ENCODE measurements at places on chromosomes 2 and 18.

DNA sequence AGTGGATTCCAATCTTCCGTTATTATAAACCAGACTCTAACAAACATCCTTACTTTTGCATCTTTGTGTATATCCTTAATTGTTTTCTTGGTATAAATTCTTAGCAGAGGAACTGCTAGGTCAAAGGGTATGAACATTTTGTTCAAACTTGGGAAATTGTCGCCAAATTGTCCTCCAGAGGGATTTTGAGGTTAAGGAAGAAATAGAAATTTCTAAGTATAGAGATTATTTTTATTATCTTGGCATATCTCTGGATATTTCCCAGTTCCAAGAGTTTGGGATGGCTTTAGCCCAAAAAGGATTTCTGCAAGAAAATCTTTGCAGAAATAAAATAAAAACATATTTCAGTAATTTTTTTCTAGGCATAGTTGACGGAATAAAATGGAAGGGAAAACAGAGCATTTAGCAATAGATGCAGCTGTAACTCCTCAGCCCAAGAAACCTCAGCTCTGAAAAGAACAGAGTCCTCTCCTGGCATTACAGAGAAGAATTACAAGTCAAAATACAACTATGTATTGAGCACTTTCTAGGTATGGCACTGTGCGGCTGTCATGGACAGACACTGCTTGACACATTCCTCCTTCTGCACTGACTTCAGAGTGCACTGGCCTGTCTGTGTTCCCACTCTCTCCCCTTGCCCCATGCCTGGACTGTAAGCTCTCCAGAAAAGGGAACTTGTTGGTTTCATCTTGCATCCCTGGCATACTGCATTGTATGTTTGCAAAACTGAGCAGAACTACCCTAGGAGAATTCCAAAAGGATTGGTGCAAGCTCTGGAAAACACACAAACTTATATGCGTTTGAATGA lies 117.3 kb upstream of the STON1 start:
- DNase-seq = no peak

DNA sequence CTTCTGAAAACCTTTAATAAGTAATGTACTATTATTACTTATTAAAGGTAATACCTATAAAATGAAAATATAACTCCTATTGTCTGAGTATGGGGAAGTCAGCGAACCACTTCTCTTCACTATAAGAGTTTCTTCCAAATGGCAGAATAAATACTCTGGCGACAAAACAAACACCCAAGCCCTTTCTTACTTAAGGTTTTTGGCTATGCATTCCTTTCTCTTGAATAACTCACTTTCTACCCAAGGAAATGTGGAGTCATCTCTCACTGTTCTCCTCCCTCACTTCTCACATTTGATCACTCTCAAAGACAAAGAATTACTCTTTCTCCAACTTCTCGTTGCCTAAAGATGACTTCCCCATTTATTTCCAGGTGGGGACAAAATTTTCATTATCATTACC lies 816.8 kb upstream of the CRIM1 start:
- no peak for DNase-seq

DNA sequence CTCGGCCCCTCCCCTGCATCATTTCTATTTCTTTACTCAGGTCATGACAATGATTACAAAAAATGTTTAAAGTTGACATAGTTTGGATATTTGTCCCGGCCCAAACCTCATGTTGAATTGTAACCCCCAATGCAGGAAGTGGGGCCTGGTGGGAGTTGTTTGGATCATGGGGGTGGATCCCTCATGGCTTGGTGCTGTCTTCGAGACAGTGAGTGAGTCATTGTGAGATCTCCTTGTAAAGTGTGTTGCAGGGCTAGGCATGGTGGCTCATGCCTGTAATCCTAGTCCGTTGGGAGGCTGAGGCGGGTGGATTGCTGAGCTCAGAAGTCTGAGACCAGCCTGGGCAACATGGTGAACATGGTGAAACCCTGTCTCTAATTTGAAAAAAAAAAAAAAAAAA lies 9.2 kb upstream of the MAP4K4 start:
- DNase-seq = no peak

GRCh38 chr2:208326016-208326415 lies 60.0 kb downstream of the PIKFYVE start:
- no peak for DNase-seq

DNA sequence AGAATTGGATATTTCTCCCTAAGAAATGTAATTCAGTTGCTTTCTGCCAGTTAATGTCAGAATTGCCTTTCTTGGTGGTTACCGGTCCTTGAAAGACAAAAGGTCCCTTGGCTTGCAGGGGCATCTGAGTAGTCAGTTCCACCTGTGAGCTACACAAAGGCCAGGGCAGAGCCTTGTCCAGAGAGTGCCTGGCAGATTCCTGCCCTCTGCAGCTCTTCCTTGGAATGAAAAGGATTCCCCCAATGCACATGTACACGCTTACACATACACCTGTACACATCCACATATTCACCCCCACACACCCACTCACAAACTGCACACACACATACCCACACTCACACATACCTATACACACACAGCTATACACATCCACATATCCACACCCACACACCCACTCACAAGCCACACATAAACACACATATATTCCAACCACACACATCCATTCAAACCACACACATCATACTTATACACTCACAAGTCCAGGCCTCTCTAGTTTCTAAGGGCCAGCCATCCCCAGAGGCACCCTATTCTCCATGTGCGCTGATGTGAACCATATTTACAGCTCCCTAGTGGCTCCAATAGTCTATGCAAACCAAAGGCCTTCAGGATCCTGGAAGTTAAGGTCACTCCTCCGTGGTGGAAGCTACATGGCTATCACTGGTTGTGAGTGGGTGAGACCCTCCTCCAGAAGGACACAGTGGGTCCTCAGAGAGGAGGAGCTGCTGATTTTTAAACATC lies 9.6 kb downstream of the CYRIA start:
- no peak for DNase-seq

GRCh38 chr2:5725794-5726463 lies 33.7 kb downstream of the SOX11 start:
- peak; percentile 72 for DNase-seq

DNA sequence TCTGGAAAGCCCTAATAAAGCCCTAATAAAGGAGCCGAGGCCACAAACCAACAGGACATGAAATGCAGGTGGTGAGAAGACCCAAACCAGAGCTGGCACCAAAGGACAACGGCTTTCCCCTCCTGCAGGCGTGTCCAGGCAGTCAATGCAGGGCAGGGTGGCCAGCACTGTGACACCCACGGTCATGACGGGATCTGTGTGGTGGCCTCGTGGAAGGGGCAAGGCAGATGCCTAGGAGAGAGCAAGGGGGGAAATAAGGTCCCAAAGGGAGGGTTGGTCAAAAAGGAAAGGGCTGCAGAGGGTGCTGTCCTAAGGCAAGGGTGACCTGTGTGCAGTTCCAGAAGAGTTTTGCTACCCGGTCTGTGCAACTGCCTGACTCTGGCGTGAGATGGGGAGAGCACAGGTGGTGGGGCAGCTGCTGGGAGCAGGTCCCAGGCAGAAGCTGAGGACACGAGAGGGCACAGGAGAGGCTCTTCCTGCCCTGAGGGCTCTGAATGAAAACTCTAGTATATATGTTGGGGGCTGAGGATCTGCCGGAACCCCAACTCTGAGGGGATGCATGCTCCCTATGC lies 156.7 kb downstream of the TPO start:
- no peak for DNase-seq

- DNase-seq = no peak
Observed at GRCh38 chr2:159882130-159882745, 84.2 kb upstream of the CD302 start.

GRCh38 chr2:119267604-119268003 lies 44.0 kb downstream of the STEAP3 start:
- DNase-seq = no peak

GRCh38 chr2:209525331-209525730 lies 101.5 kb downstream of the MAP2 start:
- no peak for DNase-seq

DNA sequence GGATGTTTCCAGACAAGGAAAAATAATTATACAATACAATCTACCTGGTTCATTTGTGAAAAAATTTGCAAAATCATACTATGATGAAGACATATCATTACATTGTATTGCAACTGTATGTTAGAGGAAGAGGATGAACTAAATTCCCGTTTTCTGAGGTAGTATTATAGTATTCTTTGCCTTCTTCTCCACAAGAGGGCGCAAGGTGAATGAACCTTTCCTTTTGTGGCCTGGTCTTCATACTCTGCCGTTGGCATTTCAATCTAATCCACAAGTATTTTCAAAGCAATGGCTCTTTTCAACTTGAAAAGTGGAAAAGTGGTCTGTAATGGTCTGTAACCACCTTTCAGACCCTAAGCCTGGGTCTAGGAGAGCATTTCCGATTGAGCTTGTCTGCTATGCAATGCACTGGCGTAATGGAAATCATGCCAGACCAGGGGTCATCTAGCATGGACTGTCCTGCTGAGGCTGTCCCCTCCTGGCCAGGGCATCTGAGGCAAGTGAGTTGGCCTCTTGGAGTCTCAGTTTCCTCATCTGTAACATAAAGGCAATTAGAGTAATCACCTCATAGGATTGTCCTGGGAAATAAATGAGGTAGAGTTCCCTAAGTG lies 30.8 kb upstream of the ZNF396 start:
- peak; percentile 45 for DNase-seq

GRCh38 chr2:23460228-23460627 lies 75.2 kb downstream of the KLHL29 start:
- DNase-seq = no peak

DNA sequence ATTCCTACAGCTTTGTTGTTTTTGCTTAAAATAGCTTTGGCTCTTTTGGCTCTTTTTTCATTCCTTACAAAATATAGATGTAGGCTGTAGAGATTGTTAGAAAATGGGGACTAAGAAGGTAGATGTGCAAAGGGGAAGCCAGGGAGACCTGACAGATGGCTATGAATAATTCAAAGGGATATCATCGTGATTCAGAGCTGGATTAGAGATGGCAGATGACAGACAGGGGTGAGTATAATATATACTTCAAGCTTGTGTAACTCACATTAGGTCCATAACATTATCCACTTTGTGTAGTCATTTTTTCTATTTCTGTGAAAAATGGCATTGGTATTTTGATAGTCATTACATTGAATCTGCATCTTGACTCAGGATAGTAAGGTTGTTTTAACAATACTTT lies 422.9 kb upstream of the ST6GAL2 start:
- DNase-seq = no peak

DNA sequence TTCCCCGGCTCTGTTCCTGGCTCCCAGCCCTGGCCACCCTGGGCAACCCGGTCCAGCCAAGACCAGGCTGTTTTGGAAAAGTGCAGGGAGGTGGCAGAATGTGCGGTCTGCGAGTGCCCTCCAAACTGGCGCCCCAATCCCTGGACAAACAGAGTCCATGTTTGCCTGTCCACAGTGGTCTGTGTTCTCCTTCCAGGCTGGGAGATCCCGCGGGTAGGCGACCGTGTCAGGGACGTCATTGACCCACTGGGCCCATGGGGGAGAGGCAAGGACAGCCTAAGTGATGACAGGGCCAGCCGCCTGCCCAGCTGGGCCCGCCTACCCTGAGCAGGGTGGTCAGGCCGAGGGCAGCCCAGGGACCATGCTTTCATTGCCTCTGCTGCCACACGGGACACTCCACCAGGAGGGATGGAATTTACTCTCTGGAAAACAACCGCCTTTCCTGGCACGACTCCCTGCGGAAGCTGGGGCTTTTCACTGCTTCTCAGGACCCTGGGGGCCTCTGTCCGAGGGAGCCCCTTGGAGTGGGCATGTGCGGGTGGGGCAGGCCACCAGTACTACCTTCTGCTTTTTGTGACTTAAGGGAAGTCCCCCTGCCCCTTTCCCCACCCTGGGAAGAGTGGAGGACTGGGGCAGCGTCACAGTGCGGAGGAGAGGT lies 20.1 kb downstream of the CYP26B1 start:
- DNase-seq = no peak

- no peak for DNase-seq
Observed at GRCh38 chr2:54936766-54937165, 113.5 kb downstream of the RTN4 start.

DNA sequence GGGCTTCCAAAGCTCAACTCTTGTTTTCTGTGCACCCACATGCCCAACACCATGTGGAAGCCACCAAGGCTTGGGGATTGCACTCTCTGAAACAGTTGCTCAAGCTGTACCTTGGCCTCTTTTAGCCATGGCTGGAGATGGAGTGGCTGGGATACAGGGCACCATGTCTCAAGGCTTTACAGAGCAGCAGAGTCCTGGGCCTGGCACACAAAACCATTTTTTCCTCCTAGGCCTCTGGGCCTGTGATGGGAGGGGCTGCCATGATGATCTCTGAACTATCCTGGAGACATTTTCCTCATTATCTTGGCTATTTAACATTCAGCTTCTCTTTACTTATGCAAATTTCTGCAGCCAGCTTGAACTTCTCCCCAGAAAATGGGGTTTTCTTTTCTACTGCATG lies 179.7 kb upstream of the LRP1B start:
- DNase-seq = no peak

DNA sequence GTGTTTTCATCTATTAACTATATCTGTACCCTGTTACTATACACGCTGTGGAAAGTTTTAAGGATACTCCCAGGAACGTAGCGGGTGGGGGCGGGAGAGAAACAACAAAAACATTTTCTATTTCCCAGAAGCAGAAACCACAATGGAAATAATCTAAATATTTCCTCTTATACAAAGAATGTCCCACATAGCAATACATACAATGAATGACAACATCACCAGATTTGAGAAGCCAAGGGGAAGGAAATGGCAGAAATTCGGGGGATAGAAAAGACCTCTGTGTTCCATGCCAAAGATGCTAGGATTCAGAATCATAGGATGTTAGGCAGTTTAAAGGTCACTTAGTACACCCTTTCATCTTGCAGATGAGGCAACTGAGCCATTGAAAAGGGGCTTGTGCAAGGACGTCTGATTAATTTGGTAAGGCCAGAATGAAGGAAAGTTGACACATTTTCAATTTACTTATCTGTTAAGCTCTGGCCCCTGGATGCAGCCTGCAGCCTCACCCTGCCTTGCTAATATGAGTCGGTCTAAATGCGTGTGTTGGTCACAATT lies 41.1 kb upstream of the SCYGR1 start:
- no peak for DNase-seq

GRCh38 chr2:194003911-194004310 lies 1653.1 kb upstream of the SLC39A10 start:
- DNase-seq = no peak

GRCh38 chr2:183059561-183059960 lies 19.0 kb upstream of the DUSP19 start:
- no peak for DNase-seq

- DNase-seq = no peak
Observed at GRCh38 chr2:241034490-241035141, 36.2 kb downstream of the SNED1 start.

GRCh38 chr18:73407506-73407905 lies 539.7 kb upstream of the NETO1 start:
- DNase-seq = peak; percentile 9

GRCh38 chr2:125371867-125372266 lies 1284.1 kb upstream of the GYPC start:
- no peak for DNase-seq

- no peak for DNase-seq
Observed at GRCh38 chr2:201773990-201774389, 6.7 kb downstream of the ALS2 start.

DNA sequence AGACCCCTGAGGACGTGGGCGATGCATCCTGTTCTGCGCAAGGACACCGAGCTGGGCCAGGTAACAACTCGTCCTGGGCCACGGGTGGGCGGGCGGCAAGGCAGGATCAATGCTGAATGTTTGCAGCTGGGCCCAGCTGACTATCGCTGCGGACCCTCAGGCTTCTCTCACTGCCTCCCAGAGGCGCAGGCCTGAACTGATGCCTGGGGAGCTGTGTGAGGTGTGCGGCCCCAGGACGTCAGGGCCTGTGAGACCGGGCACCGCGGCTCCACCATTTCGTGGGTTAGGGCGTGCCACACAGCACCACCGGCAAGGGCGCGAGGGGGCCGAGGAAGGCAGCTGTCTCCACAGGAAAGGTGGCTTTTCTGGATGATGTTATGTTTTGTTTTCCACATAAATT lies 307.4 kb downstream of the NDUFA10 start:
- no peak for DNase-seq
